ENCODE measurements at places on chromosomes 13 and 19.

GRCh38 chr13:99496184-99497142 is 4.8 kb upstream of the TM9SF2 start:
- peak overlapping the region; percentile 86 for H3K27ac ChIP-seq
- H3K27me3 ChIP-seq: no peaks in the 10 kb centered on the region
- H3K4me3 ChIP-seq: peak overlapping the region; percentile 36
- DNase-seq: peak; percentile 90

DNA sequence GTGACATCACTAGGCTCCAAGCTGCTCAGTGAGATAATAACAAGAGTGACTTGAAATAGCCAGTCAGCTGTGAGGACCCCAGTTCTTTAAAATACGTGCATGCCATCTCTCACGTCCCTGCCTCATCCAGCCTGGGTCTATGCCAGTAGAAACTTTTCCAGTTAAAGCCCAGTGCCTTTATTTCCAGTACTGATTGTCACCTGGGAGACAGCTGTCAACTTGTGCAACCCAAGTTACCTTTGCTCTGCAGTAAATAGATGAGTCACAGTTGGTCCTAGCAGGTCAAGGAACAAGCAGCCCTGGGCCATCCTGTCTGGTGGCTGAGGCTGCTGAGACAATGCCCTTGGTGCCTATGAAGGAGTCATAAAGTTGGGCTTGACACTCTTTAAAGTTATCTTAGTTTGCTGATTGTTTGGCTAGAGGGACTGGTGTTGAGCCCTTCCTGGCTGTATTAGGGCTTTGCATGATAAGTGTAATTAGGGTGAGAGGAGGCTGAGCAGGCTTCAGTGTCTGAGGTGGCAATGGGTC is 228.7 kb downstream of the LACC1 start:
- no peak overlapping the region for H3K4me3 ChIP-seq
- H3K27me3 ChIP-seq: no peaks in the 10 kb centered on the region
- H3K27ac ChIP-seq: no peak overlapping the region

GRCh38 chr13:33146843-33147611 is 130.8 kb downstream of the KL start:
- peaks cover 7% of the 10 kb centered on the region for H3K4me1 ChIP-seq
- H3K27ac ChIP-seq: no peak overlapping the region
- H3K36me3 ChIP-seq: no peaks in the 10 kb centered on the region
- H3K27me3 ChIP-seq: no peaks in the 10 kb centered on the region
- DNase-seq: no peak
- no peak overlapping the region for H3K4me3 ChIP-seq

DNA sequence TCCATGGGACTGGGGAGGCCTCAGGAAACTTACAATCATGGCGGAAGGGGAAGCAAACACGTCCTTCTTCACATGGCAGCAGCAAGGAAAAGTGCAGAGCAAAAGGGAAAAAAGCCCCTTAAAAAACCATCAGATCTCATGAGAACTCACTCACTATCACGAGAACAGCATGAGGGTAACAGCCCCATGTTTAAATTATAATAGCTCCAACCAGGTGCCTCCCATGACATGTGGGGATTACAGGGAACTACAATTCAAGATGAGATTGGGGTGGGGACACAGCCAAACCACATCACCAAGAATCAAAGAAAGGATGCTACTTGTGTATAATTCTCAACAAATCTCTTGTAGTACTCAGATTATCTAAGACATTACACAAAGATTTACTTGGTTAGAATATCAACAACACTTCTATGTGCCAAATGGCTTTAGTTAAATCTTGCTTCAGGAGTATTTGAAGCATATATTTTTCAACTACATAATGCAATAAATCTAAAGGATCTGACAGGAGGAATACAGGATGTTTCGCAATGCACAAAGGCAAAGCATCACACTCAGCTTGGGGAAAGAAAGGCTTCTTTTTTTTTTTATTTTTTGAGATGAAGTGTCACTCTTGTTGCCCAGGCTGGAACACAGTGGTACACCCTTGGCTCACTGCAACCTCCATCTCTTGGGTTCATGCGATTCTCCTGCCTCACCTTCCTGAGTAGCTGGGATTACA is 180.0 kb downstream of the LHFPL6 start:
- no peak for DNase-seq
- no peaks in the 10 kb centered on the region for H3K27me3 ChIP-seq
- no peak overlapping the region for H3K4me3 ChIP-seq
- no peak overlapping the region for H3K27ac ChIP-seq

DNA sequence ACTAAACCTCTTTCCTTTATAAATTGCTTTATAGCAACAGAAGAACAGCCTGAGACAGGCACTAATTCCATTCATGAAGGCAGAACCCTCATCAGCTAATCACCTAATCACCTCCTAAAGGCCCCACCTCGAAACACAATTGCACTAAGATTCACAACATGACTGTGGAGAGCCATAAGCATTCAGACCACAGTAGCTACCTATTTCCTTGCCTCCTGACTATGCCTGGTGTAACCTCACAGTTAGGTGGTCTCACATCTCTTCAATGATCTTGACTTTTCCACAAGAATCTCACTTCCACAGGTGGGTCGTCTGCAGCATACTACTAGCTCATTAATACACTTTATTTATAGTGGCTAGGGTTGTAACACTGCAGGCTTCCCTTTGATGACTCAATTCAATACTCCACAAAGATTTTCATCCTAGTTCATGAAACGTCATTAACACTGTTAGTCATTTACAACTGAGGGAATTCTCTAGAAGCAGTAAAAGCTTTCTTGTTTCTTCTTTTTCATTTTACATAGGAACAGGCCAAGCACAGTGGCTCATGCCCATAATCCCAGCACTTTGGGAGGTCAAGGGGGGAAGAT is 27.1 kb downstream of the STK24 start:
- H3K4me3 ChIP-seq: no peak overlapping the region
- H3K36me3 ChIP-seq: peaks cover 8% of the 10 kb centered on the region
- H3K4me1 ChIP-seq: peaks cover 77% of the 10 kb centered on the region
- H3K27me3 ChIP-seq: no peaks in the 10 kb centered on the region
- no peak overlapping the region for H3K27ac ChIP-seq

DNA sequence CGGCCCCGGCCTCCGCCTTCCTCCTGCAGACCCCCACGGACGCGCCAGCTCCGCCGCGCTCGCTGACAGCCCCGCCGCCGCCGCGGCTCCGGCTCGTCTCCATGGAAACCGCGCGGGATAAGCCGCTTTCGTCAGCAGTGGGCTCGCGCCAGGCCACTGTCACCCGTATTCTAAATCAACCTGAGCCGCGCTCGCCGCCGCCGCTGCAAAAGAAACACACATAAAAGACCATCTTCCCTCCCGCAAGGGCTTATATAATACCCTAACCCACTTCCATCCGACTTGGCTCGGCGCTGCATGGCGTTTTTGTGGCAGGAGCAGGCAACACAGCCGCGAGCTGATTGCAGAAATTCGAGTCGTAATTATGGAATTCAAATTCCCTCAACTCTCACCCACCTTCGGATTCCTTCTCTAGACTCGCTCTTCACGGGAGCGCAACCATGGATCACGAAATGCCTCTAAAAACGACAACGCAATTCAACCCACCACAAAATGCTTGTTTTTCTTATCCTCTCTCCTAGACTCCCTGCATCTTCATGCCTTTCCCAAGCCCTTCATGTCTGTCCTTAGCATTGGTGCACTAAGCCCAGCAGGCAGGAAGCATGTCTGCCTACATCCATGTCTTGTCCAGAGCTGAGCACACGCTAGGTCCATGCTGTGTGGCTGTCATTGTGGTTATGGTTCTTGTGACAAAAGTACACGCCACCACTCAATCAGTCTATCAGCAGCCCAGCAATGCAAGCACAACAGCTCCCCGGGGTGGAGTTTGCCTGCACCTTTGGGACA is at the start of gene AMER2:
AMER2 (minus strand) TSS at position 772 of the 786 bp plus-strand sequence; CDS start at position 103, 669 bp downstream.
- H3K27me3 ChIP-seq: peaks cover 10% of the 10 kb centered on the region
- peak within 1 kb of the TSS; percentile 42 for H3K4me3 ChIP-seq
- H3K36me3 ChIP-seq: no peaks in the 10 kb centered on the region
- peaks cover 10% of the 10 kb centered on the region for H3K4me1 ChIP-seq
- no peak within 1 kb of the TSS for H3K27ac ChIP-seq

GRCh38 chr19:16197188-16197621 is 506 bp upstream of the AP1M1 start:
- H3K27me3 ChIP-seq: no peaks in the 10 kb centered on the region
- no peak for DNase-seq
- H3K4me1 ChIP-seq: peaks cover 38% of the 10 kb centered on the region

DNA sequence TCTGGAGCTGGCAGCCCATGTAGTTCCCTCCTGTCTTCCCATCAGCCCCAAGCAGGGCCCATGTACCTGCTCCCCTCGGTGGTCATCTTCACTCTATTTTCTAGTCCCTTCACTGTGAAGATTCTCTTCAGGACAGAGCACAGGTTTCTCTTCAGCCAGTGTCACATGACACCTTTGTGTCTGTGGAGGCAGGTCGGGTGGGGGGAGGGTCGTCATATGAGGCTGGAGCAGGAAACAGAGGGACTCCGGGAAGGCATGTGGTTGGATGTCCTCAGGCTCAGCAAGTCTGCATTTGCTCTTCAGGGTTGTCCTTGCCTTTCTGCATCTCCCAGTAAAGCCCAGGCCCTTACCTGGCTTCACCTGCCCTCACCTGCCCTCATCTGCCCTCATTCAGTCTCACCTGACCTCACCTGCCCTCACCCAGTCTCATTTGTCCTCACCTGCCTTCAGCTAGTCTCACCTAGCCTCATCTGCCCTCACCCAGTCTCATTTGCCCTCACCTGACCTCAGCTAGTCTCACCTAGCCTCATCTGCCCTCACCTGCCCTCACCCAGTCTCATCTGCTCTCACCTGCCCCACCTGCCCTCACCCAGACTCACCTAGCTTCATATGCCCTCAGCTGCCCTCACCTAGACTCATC is 120.3 kb downstream of the ZDHHC20 start:
- no peaks in the 10 kb centered on the region for H3K27me3 ChIP-seq
- no peaks in the 10 kb centered on the region for H3K36me3 ChIP-seq
- H3K4me1 ChIP-seq: no peaks in the 10 kb centered on the region
- DNase-seq: no peak
- H3K4me3 ChIP-seq: no peak overlapping the region

DNA sequence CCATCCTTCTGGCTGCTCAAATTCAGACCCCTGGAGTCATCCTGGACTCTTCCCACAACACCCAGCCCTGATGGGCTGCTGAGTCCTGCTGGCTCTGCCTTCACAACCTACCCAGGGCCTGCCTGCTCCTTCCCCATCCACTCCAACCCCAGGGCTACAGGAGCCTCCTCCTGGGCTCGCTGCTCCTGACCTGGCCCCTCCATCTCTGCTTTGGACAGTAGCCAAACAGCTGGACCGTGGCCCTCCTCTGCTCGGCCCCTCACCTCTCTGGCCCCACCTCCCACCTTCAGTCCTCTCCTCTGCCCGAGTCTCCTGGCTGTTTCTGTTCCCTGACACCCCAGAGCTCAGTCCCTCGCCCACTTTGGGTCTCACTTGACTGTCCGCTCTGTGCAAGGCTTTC is 66.7 kb downstream of the CEBPG start:
- H3K27ac ChIP-seq: no peak overlapping the region
- H3K4me1 ChIP-seq: no peaks in the 10 kb centered on the region
- H3K27me3 ChIP-seq: no peaks in the 10 kb centered on the region
- H3K36me3 ChIP-seq: no peaks in the 10 kb centered on the region

DNA sequence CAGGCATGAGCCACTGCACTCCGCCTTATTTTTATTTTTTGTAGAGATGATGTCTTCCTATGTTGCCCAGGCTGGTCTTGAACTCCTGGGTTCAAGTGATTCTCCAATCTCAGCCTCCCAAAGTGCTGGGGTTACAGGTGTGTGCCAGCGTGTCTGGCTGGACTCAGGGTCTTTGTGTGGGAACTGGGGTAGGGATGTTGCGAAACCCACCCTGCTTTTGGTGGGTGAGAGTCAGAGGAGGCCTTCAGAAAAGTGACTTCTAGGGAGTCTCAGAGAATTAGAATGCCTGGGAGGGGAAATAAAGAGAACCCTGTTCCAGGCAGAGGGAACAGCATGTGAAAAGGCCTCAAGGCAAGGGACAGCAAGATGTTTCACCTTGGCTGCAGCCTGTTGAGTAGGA is 13.2 kb downstream of the TLE5 start:
- DNase-seq: no peak
- no peak overlapping the region for H3K27ac ChIP-seq
- peaks cover 37% of the 10 kb centered on the region for H3K4me1 ChIP-seq
- no peaks in the 10 kb centered on the region for H3K27me3 ChIP-seq
- no peak overlapping the region for H3K4me3 ChIP-seq
- no peaks in the 10 kb centered on the region for H3K36me3 ChIP-seq

- no peak overlapping the region for H3K4me3 ChIP-seq
- no peaks in the 10 kb centered on the region for H3K4me1 ChIP-seq
- DNase-seq: no peak
- no peaks in the 10 kb centered on the region for H3K27me3 ChIP-seq
- H3K27ac ChIP-seq: no peak overlapping the region
Measured at GRCh38 chr13:68810660-68811059, 1297.0 kb upstream of the ATXN8OS start.

DNA sequence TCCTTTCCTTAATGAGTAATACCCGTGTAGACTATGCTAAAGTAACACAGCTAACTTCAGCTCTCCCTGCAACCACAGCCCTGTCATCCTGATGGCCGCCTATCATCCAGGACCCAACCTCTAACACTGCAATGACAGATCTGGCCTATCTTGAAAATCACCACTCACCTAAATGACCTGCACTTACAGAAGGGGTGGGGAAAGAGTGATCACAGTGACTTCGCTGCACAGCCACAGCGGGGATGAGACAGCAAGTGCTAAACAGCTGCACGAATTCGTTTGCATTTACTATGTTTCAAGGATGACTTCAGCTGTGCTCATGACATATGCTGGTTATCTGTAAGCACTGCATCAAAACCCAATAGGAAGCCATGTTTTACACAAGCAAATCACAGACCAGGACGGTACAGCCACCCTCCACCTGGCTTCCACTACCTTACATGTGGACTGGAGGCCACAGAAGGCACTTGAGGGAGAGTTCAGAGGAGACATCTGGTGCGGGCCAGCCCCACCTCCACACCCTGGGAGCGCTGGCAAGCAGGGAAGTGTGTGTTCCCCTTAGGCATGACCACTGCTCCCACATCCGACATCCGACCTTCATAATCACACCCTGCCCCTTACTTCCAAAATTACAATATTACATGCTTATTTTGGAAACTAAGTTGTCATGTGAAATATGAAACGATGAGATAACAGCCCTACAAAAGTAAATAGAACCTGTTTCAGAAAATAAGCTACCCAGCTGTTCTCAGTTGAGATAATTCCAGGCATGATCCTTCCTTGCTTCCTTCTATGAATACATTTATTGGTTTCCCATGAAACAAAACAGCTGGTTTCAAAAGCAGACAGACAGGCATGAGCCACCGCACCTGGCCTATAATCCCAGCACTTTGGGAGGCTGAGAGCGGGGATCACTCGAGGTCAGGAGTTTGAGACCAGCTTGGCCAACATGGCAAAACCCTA is 95.7 kb downstream of the STK24 start:
- no peak for DNase-seq
- H3K36me3 ChIP-seq: no peaks in the 10 kb centered on the region
- H3K27me3 ChIP-seq: no peaks in the 10 kb centered on the region
- H3K4me3 ChIP-seq: no peak overlapping the region
- peak overlapping the region; percentile 91 for H3K27ac ChIP-seq

- H3K4me1 ChIP-seq: no peaks in the 10 kb centered on the region
- no peak for DNase-seq
- no peaks in the 10 kb centered on the region for H3K27me3 ChIP-seq
- no peak overlapping the region for H3K4me3 ChIP-seq
- no peak overlapping the region for H3K27ac ChIP-seq
Measured at GRCh38 chr13:41746259-41746658, 214.7 kb downstream of the VWA8 start.
